ENCODE measurements at places on chromosomes 3 and 15.

DNA sequence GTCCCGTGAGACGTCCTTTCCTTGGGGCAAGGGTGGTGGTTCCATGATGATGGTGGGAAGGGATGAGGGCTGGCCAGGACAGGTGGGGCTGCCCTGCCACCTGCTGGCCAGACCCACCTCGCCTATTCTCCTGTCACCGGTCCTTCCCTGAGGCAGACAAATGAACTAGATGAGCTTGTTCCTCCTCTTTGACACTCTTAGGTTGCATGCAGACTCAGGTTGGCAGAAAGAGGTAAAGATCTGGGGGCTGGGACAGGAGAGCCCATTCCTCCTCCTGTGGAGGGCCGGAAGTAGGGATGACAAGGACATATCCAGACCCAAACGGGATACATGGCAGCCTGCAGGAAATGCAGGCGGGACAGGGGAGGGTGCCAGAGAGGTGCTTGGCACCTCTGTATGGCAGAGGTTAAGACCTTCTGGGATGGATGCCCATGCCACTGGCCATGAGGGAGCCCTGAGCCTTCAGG is 38.6 kb downstream of the ACSBG1 start:
- no peak for DNase-seq
- H3K4me1 ChIP-seq = no peaks in the 10 kb centered on the region
- no peak overlapping the region for H3K4me3 ChIP-seq
- H3K27me3 ChIP-seq = no peaks in the 10 kb centered on the region
- no peaks in the 10 kb centered on the region for H3K36me3 ChIP-seq

GRCh38 chr3:146554151-146554760 is 9.8 kb upstream of the PLSCR1 start:
- no peak overlapping the region for H3K27ac ChIP-seq
- no peaks in the 10 kb centered on the region for H3K36me3 ChIP-seq
- H3K4me1 ChIP-seq = peaks cover 4% of the 10 kb centered on the region
- no peak overlapping the region for H3K4me3 ChIP-seq
- DNase-seq = no peak
- no peaks in the 10 kb centered on the region for H3K27me3 ChIP-seq

DNA sequence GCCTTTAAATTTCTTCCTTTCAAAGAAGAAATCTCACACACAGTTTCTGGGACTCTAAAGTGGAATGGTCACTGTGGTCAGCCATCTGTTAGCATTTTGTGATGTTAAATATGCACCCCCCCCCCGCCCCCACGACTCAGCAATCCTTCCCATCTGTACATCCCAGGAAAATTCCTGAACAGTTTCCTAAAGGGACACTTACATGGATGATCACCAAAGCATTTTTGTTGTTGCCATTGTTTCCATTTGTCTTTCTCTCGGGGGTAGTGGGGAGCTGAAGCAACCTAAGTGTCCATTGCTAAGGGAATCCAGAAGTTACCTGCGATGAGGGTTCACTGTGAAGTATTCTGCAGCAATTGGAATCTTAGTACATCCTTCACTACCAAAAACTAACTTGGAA is 71.4 kb downstream of the TAFA4 start:
- no peak for DNase-seq
- H3K4me1 ChIP-seq = no peaks in the 10 kb centered on the region
- H3K27me3 ChIP-seq = no peaks in the 10 kb centered on the region
- H3K36me3 ChIP-seq = no peaks in the 10 kb centered on the region
- H3K4me3 ChIP-seq = no peak overlapping the region

GRCh38 chr15:34621675-34622074 is 38.2 kb upstream of the GOLGA8B start:
- no peaks in the 10 kb centered on the region for H3K36me3 ChIP-seq
- H3K27me3 ChIP-seq = no peaks in the 10 kb centered on the region
- DNase-seq = no peak

GRCh38 chr3:29605845-29606244 is 325.0 kb downstream of the RBMS3 start:
- DNase-seq = no peak
- H3K4me3 ChIP-seq = no peak overlapping the region
- H3K27ac ChIP-seq = no peak overlapping the region
- H3K27me3 ChIP-seq = no peaks in the 10 kb centered on the region
- H3K4me1 ChIP-seq = peaks cover 17% of the 10 kb centered on the region
- H3K36me3 ChIP-seq = no peaks in the 10 kb centered on the region

DNA sequence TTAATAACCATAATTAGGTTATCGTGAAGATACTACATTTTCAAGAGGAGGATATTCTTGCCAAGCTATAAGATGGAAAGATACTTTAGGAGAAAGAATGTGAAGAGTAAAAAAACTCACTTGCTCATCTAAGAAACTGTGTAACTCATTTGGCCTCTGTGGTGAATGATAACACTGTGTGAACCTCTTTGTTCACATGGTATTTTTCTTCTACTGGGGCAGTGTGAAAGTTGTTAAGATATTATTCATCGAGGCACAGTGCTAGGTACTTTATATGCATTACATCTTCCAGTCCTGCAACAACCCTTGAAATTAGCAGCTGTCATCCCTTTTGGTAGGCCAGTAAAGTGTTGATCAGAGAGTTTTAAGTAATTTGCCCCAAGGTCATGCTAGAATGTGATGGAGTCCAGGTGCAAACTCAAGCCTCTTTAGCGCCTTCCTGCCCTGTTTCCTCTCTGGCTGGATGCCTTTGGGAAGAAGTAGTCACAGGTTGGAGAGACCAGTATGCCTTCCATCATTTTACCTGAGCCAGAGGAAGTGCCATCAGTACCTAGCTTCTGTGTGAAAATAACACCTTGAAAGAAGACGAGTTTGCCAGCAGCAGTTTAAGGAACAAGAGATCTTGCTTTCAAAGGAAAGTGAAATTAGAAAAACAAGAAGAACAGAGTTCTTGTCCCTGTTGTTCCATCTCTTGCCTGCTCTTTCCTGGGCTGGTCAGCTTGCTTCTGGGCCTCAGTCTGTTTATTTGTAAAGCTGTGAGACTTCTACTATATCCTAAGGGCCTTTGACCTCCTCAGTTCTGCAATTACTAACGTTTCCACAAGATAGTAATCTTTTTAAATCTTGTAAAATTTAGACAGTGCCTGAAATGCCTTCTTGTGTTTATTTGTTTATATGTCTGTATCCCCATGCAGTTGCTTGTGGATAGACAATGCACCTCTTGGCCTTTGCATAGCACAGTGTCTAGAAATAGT is 179.3 kb downstream of the FNDC3B start:
- H3K4me1 ChIP-seq = peaks cover 61% of the 10 kb centered on the region
- no peak overlapping the region for H3K27ac ChIP-seq
- H3K36me3 ChIP-seq = no peaks in the 10 kb centered on the region
- no peaks in the 10 kb centered on the region for H3K27me3 ChIP-seq
- H3K4me3 ChIP-seq = no peak overlapping the region

DNA sequence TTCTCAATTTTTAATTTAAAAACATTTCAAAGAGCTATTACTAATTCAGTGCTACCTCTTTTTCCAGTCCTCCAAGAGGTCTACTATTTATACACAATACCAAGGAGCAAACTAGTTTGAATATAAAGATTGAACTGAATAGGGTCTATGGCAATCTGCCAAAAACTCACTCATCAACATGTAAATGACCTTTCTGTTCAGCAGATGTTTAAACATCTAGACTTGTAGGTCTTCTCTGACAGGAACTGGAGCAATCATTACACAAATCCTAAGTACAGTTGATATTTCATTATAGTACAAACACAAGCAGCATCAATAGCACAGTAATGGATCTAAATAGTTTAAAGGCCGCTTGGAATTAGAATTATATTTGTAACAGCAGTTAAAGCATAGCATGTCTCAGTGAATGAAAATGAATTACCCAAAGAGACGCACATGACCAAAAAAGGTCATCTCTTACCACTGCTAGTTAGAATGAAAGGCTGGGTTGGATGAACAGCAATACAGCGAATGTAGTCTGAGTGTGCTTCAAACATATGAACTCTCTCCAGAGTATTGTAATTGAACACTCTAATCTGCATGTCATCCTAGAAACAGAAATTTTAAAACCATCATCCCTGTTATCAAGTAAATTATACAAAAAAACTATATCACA is 10.7 kb downstream of the COPB2 start:
- no peaks in the 10 kb centered on the region for H3K4me1 ChIP-seq
- no peak overlapping the region for H3K4me3 ChIP-seq
- no peak overlapping the region for H3K27ac ChIP-seq
- no peak for DNase-seq
- peaks cover 86% of the 10 kb centered on the region for H3K36me3 ChIP-seq

- no peak overlapping the region for H3K4me3 ChIP-seq
- no peaks in the 10 kb centered on the region for H3K36me3 ChIP-seq
- no peak overlapping the region for H3K27ac ChIP-seq
- no peaks in the 10 kb centered on the region for H3K27me3 ChIP-seq
- DNase-seq = no peak
These were observed 162.3 kb downstream of the TBL1XR1 start for GRCh38 chr3:177034832-177035475.

DNA sequence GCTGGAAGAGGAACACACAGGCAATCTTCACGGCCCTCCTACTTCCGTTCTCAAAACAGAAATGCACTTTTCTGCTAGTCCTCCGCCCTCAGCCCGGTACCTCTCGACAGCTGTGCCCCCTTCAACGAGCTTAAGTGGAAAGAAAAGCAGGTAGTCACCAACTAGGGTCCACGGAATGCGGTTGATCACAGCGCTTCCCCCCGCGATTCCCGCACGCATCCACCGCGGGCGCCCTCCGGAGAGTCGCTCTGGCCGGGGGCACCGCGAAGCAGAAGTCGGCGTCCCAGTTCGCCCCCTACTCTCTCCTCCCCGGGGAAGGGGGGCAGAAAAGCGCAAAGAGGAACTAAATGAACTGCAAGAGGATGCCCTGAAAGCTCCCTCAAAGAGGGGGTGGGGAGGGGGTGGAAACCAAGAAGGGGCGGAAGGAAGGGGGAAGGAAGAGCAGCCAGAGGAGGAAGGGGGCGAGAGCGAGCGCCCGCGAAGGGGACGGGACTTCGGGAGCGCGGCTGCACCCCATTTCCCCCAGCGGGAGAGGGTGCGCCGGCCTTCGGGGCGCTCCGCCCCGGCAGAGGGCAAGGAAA is 738 bp downstream of the ACAP2 start:
- H3K4me1 ChIP-seq = peaks cover 25% of the 10 kb centered on the region
- no peaks in the 10 kb centered on the region for H3K27me3 ChIP-seq
- peak overlapping the region; percentile 92 for H3K4me3 ChIP-seq
- no peaks in the 10 kb centered on the region for H3K36me3 ChIP-seq
- peak; percentile 73 for DNase-seq

DNA sequence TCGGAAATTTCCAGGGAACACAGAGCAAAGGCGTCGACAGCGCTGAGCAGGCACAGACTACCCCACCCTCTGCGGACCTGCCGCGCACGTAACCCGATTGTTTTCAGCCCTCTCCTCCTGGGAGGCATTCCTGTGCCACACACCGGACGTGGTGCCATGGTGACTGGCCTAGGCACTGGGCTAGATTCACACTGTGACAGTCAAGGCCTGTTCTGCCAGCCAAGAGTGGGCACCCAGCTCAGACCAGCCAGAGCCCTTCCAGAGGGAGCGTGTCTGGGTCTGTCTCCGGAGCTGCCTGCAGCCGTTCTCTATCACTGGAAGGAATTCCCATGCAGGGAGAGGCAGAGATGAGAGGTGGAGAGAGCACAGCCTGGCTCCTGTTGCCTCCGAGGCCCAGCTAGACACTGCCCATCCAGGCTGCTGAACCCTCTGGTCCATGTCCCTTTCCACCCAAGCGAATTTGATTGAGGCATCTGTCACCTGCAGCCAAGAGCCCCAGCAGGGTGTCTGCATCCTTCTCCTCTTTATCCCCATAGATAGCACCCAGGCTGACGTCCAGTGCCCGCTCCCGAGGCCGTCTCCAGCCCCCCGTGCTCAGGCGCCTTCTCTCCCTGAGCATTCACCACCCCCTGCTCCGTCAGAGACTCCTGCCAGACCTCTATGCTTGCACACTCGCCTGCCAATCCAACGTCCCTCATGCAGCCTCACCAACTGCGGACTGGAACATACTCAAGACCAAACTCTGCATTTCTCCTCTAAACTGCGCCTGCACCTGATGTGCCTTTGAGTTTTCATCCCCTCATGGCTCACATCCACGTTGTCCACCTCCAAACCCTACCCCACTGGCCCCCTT is 267.5 kb downstream of the OCA2 start:
- no peaks in the 10 kb centered on the region for H3K27me3 ChIP-seq
- no peaks in the 10 kb centered on the region for H3K36me3 ChIP-seq
- no peak for DNase-seq
- no peak overlapping the region for H3K27ac ChIP-seq

- no peaks in the 10 kb centered on the region for H3K27me3 ChIP-seq
- H3K4me1 ChIP-seq = peaks cover 29% of the 10 kb centered on the region
- peak overlapping the region; percentile 24 for H3K27ac ChIP-seq
- no peak for DNase-seq
These were observed 644.7 kb downstream of the OTOL1 start for GRCh38 chr3:162141272-162141791.
